SHP77 treated with DMSO at 0.1 percent for 48 hours (cell line): ENCODE measurements at places on chromosomes 2 and 18.

GRCh38 chr2:148926291-148926961 is 51.4 kb downstream of the KIF5C start:
- DNase-seq: no peak

DNA sequence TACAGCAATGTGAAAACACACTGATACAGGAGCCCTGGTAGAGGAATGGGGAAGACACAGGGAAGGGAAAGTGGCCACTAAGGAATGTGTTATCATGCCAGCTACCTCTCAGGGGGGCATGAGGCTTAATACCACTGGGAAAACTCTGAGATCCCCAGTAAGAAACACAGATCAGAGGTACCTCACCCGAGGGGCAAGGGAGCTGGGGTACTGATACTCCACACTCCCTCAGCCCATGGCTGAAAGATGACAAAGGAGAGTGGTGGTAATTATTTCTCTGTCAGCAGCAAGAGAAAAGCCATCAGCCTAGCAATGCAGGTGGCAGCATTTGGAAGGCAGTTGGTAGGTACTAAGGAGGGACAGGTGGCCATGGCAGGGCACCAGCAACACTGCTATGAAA is 434.8 kb downstream of the NBAS start:
- no peak for DNase-seq

DNA sequence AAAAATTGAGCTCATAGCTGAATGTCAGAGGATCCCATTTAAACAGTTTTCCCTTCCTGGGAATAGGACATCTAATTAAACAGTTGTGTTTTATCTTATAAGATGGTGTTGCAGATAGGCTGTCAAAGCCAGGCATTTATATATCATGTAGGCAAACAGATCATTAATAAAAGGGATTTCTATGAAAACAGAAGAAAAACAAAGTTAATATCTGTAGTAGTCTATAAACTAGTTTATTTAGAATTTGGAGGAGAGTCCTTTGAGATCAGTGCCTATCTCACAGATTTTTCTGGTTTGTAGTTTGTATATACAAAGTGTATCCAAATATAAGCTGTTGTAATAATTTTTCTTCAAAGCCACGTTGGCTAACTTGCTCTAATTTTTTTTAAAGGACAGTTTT is 1738.2 kb upstream of the PIK3C3 start:
- no peak for DNase-seq

- DNase-seq: no peak
Measured at GRCh38 chr2:168490015-168490874, 34.2 kb downstream of the CERS6 start.

GRCh38 chr2:239898292-239898925 is 126.7 kb downstream of the NDUFA10 start:
- no peak for DNase-seq

DNA sequence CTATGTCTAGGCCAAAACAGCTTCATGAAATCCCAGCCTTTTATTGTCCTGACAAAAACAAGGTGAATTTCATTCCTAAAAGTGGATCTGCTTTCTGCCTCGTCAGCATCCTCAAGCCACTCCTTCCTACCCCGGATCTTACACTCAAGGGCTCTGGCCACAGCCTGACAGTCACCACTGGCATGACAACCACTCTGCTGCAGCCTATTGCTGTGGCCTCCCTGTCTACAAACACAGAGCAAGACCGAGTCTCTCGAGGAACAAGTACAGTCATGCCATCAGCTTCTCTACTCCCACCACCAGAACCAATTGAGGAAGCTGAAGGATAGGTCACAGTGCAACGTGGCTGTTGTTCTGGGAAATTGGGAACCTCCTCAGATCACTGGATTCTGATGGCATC is 106.1 kb downstream of the ICA1L start:
- no peak for DNase-seq

DNA sequence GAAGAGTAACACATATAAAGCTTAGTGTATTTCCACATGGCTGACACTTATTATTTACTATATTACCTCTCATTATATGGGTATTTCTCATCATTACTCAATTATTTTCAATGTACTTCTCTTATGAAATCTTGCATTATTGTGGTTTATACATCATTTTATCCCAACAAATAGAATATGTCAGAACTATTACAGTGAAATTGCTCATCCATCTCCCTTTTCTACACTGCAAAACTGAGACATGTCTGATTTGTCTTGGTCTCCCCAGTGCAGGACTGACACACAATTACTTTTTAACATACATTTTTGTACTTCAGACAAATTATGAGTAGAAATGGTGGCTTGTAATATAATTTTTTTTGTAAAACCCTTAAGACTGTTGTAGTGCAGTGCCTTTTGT is 600.9 kb downstream of the PLCL1 start:
- no peak for DNase-seq

DNA sequence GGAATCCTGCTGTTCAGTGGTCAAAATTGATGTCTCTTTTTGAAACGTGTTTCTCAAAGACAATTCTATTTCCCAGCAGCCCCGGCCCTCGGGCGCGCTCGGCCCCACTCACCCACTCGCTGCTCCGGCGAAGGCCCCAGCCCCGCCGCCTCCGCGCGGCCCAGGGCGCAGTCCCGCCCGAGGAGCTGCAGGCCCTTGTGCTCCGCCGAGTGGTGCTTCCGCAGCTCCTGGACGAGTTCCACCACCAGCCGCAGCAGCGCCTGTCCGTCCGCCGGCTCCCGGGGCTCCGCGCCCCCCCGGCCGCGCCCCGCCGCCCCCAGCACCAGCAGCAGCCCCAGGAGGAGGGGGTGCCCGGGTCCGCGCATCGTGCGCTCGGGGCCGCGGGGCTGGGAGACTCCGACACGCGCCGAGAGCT is 413 bp downstream of the ALKAL2 start:
- no peak for DNase-seq

- DNase-seq: no peak
Measured at GRCh38 chr18:68757126-68757525, 40.8 kb upstream of the CCDC102B start.

- DNase-seq: no peak
Measured at GRCh38 chr18:52567360-52567759, 227.4 kb downstream of the DCC start.

GRCh38 chr2:207397917-207398655 is 131.7 kb upstream of the CREB1 start:
- DNase-seq: no peak

DNA sequence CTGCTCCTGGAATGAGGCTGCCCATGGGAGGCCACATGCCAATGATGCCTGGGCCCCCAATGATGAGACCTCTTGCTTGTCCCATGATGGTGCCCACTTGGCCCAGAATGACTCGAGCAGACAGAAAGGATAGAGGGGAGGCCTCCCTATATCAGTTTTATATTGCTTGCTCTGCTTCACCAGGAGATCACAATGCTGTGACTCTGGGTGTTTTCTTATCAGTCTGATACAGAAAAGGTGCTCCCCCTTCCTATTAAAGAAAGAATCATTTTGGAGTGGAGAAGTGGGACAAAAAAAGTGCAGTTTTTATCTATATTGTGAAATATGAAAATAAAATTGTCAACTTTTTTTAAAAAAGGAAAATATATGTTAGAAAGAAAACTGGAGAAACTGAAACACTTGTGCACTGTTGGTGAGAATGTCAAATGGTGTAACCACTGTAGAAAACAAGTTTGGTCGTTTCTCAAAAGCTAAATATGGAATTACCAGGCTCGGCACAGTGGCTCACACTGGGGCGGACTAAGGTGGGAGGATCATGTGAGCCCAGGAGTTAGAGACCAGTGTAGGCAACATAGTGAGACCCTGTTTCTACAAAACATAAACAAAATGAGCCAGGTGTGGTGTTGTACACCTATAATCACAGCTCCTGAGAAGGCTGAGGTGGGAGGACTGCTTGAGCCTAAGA is 21.8 kb downstream of the LPIN2 start:
- DNase-seq: no peak

DNA sequence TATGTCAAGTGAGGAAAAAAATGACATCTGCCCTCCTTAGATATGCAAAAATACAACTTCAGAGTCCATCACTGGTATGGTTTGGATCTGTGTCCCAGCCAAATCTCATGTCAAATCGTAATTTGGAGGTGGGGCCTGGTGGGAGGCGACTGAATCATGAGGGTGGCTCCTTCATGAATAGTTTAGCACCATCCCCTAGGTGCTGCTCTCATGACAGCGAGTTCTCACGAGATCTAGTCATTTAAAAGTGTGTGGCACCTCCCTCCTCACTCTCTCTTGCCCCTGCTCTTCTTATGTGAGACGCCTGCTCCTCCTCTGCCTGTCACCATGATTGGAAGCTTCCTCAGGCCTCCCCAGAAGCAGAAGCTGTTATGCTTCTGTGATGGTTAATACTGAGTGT is 5.9 kb upstream of the PSMA8 start:
- no peak for DNase-seq
